HFFc6 (cell line): ENCODE measurements at places on chromosomes 16 and 17. TPM values are rescaled to one million over a fixed set of nuclear protein-coding genes. Genes with fewer than 3 reads are reported as not detected.

DNA sequence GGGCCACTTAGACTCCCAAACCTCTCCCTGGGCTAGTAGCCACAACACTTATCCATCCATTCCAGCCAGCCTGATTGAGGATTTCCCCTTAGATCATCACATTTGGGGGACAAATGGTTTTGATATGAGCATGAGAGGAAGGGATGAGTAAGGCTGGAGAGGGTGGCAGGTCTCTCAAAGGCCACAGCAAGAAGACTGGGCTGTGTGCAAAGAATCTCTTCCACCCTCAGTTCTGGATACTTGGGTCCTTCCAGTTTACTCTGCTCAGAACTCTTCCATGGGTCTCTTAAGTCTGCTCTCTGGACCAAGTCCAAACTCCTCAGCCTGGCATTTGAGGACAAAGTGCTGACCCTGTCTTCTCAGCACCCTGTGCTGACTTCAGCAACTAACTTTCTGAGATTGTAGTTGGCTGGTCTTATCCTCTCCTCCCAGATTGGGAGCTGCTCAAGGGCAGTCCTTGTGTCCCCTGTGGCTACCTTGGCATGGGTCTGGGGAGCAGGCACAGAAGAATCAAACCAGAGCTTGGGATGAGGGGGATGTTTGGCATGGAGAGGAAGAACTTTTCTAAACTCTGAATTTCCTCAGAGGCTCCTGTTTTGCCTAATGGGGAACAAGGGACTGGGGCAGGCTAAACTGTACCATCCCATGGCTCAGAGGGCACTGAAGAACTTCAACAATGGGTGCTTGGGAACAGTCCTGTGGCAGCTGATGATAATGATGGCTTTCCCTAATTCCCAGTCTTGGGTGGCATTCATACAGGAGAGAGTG is 3.1 kb upstream of the NFATC3 start:
- peaks cover 7% of the 10 kb centered on the region for H3K36me3 ChIP-seq
- DNase-seq, result no peak
- no peak overlapping the region for H3K4me3 ChIP-seq
- H3K4me1 ChIP-seq, result peaks cover 34% of the 10 kb centered on the region
- no peak overlapping the region for H3K27ac ChIP-seq

DNA sequence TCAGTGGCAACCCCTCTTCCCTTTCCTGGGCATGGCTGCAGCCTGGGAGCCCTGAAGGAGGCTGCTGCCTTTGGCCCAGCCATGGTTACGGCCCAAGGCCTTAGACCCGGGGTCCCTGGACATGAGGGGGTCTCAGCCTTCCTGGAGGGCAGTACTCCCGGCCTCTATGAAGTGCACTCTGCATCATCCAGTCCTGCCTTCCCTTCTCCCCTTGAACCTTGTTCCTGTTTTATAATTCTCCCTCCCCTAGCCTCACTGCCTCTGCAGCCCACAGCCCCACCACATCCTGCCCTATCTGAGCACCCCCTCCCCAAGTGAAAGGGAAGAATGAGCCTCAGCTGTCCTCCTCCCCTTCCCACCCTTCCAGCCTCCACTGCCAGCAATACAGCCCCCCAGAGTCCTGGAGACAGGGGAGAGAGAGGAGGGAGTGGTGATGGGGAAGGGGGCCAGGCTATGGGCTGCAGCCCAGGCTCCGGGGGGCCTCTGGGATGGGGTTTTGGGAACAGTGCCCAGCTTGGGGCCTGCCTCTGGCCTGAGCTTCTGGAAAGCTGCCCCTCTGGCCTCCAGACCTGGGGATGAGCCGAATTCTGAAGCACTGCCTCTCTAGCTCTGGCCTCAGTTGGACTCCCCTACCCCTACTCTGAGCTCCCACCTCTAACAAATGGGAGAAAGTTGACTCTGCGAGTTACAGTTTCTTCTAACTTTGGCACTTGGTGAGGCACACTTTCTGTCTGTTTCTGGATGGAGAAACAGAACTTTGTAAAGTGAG is 7.6 kb downstream of the CCR7 start:
- DNase-seq, result no peak
- peaks cover 52% of the 10 kb centered on the region for H3K4me1 ChIP-seq
- H3K27me3 ChIP-seq, result peaks cover 18% of the 10 kb centered on the region
- H3K4me3 ChIP-seq, result no peak overlapping the region
- H3K36me3 ChIP-seq, result peaks cover 8% of the 10 kb centered on the region; the same call in 1 of the 2 replicates

- H3K36me3 ChIP-seq, result no peaks in the 10 kb centered on the region
- H3K27ac ChIP-seq, result no peak overlapping the region
- H3K4me3 ChIP-seq, result no peak overlapping the region
- H3K27me3 ChIP-seq, result peaks cover 10% of the 10 kb centered on the region
- H3K4me1 ChIP-seq, result no peaks in the 10 kb centered on the region
- DNase-seq, result no peak
Observed at GRCh38 chr17:81533339-81534141, 5.4 kb downstream of the FSCN2 start.

DNA sequence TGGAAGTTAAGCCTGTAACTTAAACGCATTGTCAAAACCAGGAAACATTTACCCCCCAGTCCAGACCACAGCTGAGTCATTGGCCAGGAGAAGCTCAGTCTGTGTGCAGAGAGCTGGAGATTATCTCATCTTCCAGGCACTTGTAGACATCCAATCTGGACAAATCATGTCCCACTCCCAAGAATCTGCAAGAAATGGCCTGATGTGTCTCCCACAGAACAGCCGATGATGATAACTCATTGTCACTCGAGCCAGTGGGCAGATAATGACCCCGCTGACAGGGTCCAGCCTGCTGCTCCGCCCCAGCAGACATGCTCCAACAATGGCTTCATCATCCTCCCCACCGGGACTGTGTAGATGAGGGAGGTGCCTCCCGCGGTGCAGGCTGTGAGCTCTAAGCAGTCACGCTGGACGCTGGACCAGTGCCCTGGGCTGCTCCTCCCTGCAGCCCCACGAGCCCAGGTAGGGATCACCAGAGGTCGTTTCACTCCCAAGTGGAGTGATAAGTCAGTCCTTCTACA is 322.5 kb downstream of the C16orf95 start:
- peaks cover 11% of the 10 kb centered on the region; the same call in 1 of the 2 replicates for H3K36me3 ChIP-seq
- DNase-seq, result peak; percentile 81
- peak overlapping the region; percentile 82 for H3K4me3 ChIP-seq
- H3K27ac ChIP-seq, result peak overlapping the region; percentile 76
- peaks cover 60% of the 10 kb centered on the region for H3K4me1 ChIP-seq
- H3K27me3 ChIP-seq, result peaks cover 13% of the 10 kb centered on the region

DNA sequence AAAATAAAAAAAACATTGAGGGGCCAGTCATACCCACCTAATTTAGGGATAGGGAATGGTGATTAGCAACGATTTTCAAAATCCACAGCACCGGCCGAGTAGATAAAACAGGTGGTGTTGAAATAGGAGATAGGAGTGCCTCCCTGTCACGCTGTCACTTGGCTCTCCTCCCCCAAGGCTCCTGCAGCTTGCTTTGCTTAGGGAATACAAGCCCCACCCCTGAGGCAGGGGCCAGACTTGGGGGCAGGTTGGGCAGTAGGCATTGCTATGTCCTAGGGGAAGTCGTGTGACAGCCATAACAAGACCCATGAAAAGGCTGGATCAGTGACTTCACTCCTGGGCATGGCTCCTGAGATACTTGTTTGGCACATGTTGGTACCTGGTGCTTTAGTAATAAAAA is 25.8 kb downstream of the POLR2A start:
- peaks cover 14% of the 10 kb centered on the region for H3K27me3 ChIP-seq
- no peak for DNase-seq
- H3K27ac ChIP-seq, result no peak overlapping the region
- H3K4me3 ChIP-seq, result no peak overlapping the region
- H3K36me3 ChIP-seq, result peaks cover 32% of the 10 kb centered on the region
- peaks cover 5% of the 10 kb centered on the region; the same call in 1 of the 2 replicates for H3K4me1 ChIP-seq

- H3K4me1 ChIP-seq, result no peaks in the 10 kb centered on the region
- peaks cover 3% of the 10 kb centered on the region; the same call in 1 of the 2 replicates for H3K27me3 ChIP-seq
- no peak for DNase-seq
- H3K4me3 ChIP-seq, result no peak overlapping the region
- H3K36me3 ChIP-seq, result no peaks in the 10 kb centered on the region
Observed at GRCh38 chr16:49504626-49505025, 131.0 kb downstream of the C16orf78 start.

- peaks cover 4% of the 10 kb centered on the region; the same call in 1 of the 2 replicates for H3K27me3 ChIP-seq
- H3K36me3 ChIP-seq, result peaks cover 32% of the 10 kb centered on the region
Observed at GRCh38 chr17:29664743-29665480, 42.2 kb upstream of the CORO6 start.

- H3K4me1 ChIP-seq, result peaks cover 43% of the 10 kb centered on the region
- peak; percentile 60 for DNase-seq
- peak within 1 kb of the TSS; percentile 82 for H3K4me3 ChIP-seq
Observed at GRCh38 chr17:15341385-15341849, at the start of gene TEKT3. TSS of gene TEKT3 (minus strand) at chr17:15341597. CDS start at chr17:15331585, 10,012 bp downstream.

KRTAP1-3 gene
- not detected in 3 replicates for total RNA-seq

- no peak overlapping the region for H3K27ac ChIP-seq
- H3K4me1 ChIP-seq, result peaks cover 44% of the 10 kb centered on the region
- no peak for DNase-seq
- H3K36me3 ChIP-seq, result peaks cover 28% of the 10 kb centered on the region
- no peak overlapping the region for H3K4me3 ChIP-seq
Observed at GRCh38 chr17:38794221-38794620, 5.1 kb downstream of the PIP4K2B start.

DNA sequence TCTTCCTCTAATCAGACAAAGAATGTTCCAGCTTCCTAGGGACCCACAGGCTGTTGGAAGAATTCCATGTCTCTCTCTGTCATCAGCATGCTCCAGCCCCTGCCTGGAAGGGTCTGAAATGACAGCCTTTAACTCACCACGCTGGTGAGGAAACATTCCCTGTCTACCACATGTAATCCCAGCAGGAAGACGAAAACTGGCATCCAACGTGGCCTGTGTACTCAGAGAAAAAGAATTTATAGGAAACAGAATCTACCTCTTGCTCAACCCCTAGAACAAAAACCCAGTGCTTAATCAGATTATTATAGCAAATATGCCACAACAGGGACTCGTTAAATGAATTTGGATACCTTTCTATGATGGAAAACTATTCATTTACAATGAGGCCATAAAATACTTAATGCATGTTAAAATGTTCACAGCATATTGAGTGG is 147.3 kb upstream of the FOXF1 start:
- DNase-seq, result peak; percentile 97
- H3K27ac ChIP-seq, result peak overlapping the region; percentile 89
- H3K27me3 ChIP-seq, result peaks cover 1% of the 10 kb centered on the region; the same call in 1 of the 2 replicates
- no peaks in the 10 kb centered on the region for H3K36me3 ChIP-seq

DNA sequence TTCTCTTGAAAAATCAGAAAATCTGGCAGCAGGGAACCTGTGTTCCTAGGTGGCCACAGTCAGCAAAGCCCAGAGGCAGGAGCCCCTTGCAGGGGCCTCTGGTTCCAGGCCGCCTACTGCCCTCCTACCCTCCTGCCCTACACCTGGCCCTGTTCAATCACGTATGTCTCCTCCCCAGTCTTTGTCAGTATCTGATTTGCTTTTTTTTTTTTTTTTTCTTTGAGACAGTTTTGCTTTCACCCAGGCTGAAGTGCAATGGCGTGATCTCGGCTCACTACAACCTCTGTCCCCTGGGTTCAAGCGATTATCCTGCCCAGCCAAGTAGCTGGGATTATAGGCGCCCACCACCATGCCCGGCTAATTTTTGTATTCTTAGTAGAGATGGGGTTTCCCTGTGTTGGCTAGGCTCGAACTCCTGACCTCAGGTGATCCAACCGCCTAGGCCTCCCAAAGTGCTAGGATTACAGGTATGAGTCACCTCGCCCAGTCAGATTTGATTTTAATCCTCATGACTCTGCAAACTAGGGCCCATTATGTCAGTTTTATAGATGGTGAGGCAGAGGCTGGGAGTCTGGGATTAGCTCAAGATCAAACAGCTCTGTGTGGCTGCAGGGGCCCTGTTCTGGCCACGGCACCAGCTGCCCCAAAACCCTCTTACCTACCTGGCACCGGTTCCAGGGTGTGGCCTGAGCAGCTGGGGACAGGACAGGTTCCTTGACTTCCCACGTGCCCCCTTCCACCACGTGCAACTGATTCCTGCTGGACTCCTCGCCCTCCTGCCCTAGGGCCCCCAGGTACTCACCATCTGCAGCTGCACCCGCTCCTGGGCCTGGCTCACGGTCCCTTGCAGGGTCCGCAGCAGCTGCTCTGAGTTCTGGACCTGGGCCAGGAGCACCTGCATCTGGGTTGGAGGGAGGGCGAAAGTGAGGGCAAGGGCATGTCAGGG is 14.7 kb downstream of the RABEP2 start:
- H3K4me1 ChIP-seq, result peaks cover 8% of the 10 kb centered on the region
- no peak overlapping the region for H3K4me3 ChIP-seq
- H3K27ac ChIP-seq, result no peak overlapping the region
- DNase-seq, result peak; percentile 37
- H3K36me3 ChIP-seq, result peaks cover 9% of the 10 kb centered on the region

DNA sequence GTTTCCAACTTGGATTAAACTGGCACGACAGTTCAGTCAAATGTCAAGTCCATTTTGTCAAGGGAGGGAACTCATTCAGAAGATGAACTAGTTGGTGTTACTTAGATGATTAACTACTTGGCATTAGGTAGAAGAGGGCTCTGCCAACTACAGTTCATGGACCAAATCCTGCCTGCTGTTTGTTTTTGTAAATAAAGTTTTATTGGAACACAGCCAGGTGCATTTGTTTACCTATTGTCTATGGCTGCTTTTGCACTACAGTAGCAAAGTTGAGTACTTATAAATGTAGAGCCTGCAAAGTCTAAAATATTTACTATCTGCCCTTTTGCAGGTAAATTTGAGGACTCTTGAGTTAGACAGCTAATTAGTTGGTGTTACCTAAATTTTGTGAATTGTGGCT is 410.0 kb downstream of the MAF start:
- H3K4me3 ChIP-seq, result no peak overlapping the region
- peaks cover 5% of the 10 kb centered on the region; the same call in 1 of the 2 replicates for H3K36me3 ChIP-seq
- no peak for DNase-seq
- H3K27ac ChIP-seq, result no peak overlapping the region

DNA sequence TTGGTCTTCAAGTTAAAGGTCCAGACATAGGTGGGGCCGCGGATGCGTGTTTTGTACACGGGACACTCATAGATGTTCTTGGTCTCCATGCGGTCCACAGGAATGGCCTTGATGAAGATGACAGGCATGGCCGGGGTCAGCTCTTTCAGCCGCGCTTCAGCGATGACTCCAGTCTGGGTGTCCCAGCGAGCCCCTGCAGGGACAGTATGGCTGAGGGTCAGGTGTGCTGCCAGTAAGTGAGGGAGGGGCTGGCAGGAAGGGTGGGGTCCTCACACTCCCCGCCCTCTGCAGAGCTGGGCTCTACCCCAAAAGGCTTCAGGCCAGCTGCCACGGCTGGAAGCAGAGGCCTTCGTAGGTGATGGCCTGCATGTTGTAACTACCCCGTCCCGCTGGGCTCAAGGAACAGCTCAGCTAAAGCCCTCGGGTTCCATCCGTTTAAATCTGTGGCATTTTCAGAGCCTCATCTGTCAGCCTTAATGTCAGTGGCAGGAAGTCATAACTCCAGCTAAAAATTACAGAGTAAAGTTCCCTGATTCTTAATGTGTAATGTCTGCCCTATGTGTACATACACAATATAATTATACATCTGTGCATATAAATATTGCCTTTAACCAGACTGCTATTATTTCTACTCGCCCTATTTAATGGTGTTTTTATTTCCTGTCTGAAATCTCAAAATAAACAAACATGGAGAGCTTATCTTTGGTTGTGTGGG is 45.7 kb downstream of the PGS1 start:
- no peak overlapping the region for H3K4me3 ChIP-seq
- peaks cover 17% of the 10 kb centered on the region for H3K4me1 ChIP-seq
- peaks cover 2% of the 10 kb centered on the region; the same call in 1 of the 2 replicates for H3K27me3 ChIP-seq
- DNase-seq, result no peak
- peaks cover 14% of the 10 kb centered on the region for H3K36me3 ChIP-seq
- H3K27ac ChIP-seq, result no peak overlapping the region

- H3K36me3 ChIP-seq, result no peaks in the 10 kb centered on the region; the same call in 1 of the 2 replicates
- no peaks in the 10 kb centered on the region for H3K4me1 ChIP-seq
- no peak overlapping the region for H3K27ac ChIP-seq
- no peak overlapping the region for H3K4me3 ChIP-seq
Observed at GRCh38 chr16:26598061-26598460, 468.7 kb upstream of the C16orf82 start.
